SK-MEL-5 (cell line): ENCODE measurements at places on chromosomes 3 and 15. TPM values are rescaled to one million over a fixed set of nuclear protein-coding genes. Genes with fewer than 3 reads are reported as not detected.

Gene GABRR3
- total RNA-seq: not detected in 2 replicates

Gene SLC6A20
- total RNA-seq: not detected in 2 replicates

Gene CHST2
- total RNA-seq: 3.6 and 4.3 TPM in 2 replicates

DNA sequence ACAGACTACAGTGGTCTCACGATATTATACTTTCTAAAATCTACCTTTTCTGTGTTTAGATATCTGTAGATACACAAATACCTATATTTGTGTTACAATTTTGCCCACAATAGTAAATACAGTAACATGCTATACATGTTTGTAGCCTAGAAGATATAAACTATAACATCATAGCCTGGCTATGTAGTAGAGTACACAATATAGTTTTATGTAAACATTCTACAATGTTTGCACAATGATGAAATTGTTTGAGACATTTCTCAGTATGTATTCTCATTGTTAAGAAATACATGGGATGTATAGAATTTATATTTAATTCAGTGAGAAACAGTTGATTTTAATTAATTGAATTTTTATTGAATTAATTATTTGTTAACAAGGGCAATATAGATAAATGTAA is 1367.0 kb downstream of the OTOL1 start:
- DNase-seq: no peak

Gene CCDC191
- total RNA-seq: 0.32 and 0.61 TPM in 2 replicates

DNA sequence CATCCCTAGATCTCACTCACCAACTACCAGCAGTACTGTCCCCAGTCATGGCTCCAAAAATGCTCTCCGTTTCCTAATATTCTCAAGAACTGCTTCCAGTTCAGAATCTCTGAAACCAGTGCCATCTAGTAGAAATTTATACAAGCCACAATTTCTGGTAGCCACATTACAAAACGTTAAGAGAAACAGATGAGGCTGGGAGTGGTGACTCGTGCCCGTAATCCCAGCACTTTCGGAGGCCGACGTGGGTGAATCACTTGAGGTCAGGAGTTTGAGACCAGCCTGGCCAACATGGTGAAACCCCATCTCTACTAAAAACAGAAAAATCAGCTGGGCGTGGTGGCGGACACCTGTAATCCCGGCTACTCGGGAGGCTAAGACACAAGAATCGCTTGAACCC is 78.4 kb upstream of the RAD18 start:
- DNase-seq: no peak

Gene MAP6D1
- 4.5 and 5.7 TPM in 2 replicates for total RNA-seq

GRCh38 chr15:45123397-45123796 is 6.3 kb downstream of the DUOXA1 start:
- no peak for DNase-seq

Gene GCNT3
- total RNA-seq: 0.48 and 0.59 TPM in 2 replicates

Gene STAC
- total RNA-seq: 2.2 TPM in 1 of 2 replicates, not detected in the other

Gene SLCO2A1
- not detected in 2 replicates for total RNA-seq

Gene SLC9C1
- total RNA-seq: 0.11 and 0.64 TPM in 2 replicates

DNA sequence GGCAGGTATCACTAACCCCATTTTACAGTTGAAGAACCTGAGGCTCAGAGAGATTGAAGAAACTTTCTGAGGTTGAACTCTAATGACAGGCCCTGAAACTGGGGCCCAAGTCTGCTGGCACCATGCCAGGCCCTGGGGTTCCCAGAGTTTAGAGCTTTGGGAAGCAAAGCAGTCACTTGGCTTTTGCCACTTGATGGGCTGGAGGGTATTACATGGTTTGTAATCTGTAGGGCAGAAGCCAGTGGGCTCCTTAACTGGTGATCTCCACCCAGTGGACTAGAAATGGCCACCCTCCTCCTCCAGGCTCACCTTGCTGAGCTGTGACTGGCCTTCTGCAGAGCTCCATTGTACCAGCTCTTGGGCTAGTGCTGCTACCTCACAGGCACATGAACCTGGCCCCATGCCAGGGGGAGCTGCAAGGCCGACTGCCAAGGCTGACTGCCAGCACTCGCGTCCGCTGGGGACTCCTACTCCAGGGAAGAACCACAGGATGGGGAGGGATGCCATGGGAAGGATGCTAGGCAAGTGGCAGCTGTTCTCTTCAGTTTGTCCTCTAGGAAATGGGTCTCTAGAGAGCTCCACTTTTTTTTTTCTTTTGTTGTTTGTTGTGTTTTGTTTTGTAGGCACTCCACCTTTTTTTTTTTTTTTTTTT is 104.8 kb downstream of the ETFA start:
- DNase-seq: peak; percentile 26

- DNase-seq: no peak
These were observed 85.0 kb upstream of the GALNT15 start for GRCh38 chr3:16089521-16089920.

- DNase-seq: no peak
These were observed 210.6 kb upstream of the CHRM5 start for GRCh38 chr15:33757516-33758232.

DNA sequence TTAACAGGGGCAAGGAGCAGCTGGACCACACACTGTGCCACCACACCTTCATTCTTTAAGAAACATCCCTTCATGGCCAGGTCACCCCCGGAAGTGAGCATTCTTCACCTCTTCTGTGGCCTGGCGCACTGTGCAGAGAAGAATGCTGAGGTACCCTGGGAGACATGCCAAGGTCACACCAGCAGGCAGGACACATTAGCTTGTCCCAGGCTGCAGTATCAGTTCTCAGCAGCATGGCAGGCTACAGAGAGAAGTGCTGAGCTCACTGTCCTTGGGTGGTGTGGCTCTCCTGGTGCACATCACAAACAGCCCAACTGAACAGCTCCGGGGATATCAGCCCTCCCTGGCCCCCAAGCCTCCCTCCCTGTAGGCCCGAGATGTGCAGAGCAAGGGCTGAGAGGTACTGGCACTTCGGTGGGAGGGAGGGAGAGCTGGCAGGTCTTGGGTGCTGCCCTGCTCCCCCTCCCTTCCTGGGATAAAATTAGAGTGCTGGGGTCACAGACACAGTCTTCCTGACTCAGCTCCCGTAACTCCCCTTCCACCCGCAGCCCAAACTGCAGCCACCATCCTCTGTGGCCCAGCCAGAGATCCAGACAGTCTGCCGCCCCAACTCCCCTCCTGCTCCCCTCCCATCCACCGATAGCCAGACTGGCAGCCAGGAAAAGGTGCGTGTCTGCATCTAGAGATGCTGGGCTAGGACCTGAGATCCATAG is 13.4 kb downstream of the SEMA7A start:
- DNase-seq: no peak

Gene TMEM207
- 0.19 and 0.21 TPM in 2 replicates for total RNA-seq

DNA sequence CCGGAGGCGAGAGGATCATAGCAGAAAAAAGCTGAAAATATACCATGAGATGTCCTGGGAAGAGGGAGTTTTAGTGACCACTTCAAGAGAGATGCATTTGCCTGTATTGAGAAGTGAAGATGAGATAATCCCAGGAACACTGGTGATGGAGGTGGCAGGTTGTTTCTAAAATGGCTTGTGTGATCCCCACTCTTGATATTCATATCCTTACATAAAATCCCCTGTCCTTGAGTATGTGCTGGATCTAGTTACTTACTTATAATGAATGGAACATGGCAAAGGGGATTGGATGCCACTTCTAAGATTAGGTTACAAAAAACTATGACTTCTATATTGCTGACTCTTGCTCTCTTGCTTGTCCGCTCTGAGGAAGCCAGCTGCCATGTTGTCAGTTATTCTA is 22.1 kb downstream of the HDGFL3 start:
- no peak for DNase-seq

Gene PLIN1
- not detected in 2 replicates for total RNA-seq

Gene TRIM69
- 10.9 and 13.5 TPM in 2 replicates for total RNA-seq

Gene TMCO5A
- total RNA-seq: not detected in 2 replicates

Gene LRTM1
- total RNA-seq: not detected in 2 replicates

DNA sequence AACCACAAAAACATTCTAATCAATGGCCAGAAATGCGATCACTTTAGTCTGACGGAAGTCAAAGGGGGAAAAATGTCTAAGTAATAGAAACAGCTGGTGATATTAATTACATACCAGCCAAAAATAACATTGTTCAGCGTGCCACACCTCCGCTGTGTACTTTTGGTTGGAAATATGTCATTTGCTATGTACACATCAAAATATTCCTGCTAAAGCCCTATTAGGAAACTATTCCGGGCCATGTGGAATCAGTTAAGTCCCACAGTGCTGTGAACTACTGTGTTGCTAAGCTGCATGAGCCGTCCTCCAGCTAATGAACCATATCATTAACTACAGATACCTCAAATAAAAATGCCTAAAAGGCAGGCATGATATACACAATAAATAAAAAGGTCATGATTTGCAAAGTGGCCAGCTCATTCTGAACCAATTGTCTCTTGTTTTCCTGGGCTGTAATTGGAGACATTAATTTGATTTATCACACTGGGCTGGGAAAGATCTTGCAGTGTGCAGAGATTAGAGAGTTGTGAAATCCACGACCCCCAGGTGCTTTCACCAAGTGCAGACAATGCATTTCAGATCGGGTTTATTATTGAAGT is 200.5 kb upstream of the LRTM1 start:
- DNase-seq: no peak

GRCh38 chr15:91133511-91133910 is 33.5 kb downstream of the SV2B start:
- DNase-seq: no peak

Gene APBA2
- 21.0 and 24.6 TPM in 2 replicates for total RNA-seq

- DNase-seq: no peak
These were observed 66.2 kb upstream of the SLC6A1 start for GRCh38 chr3:10926256-10926810.

- DNase-seq: no peak
These were observed 134.9 kb downstream of the MBNL1 start for GRCh38 chr3:152403632-152404066.

Gene SLC6A6
- total RNA-seq: 9.4 and 10.2 TPM in 2 replicates

DNA sequence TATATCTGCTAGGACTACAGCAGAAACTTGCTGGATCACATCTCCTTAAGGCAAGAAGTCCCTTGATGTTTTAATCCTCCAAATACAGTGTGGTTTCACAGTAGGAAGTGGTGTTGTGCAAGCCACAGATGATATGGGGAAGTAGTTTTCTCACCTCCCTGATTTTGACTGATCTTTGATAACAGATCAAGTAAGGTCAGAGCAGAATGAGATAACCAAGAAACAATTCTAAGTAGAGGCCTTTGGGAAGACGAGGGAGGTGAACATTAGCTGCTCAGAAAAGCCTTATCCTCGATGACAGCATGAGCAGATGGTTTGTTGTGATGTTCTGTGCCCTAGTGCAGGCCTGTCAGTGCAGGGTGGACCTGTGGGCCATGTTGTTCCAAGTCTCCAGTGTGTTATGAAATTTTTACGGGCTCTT is 61.3 kb downstream of the RIOX2 start:
- no peak for DNase-seq

DNA sequence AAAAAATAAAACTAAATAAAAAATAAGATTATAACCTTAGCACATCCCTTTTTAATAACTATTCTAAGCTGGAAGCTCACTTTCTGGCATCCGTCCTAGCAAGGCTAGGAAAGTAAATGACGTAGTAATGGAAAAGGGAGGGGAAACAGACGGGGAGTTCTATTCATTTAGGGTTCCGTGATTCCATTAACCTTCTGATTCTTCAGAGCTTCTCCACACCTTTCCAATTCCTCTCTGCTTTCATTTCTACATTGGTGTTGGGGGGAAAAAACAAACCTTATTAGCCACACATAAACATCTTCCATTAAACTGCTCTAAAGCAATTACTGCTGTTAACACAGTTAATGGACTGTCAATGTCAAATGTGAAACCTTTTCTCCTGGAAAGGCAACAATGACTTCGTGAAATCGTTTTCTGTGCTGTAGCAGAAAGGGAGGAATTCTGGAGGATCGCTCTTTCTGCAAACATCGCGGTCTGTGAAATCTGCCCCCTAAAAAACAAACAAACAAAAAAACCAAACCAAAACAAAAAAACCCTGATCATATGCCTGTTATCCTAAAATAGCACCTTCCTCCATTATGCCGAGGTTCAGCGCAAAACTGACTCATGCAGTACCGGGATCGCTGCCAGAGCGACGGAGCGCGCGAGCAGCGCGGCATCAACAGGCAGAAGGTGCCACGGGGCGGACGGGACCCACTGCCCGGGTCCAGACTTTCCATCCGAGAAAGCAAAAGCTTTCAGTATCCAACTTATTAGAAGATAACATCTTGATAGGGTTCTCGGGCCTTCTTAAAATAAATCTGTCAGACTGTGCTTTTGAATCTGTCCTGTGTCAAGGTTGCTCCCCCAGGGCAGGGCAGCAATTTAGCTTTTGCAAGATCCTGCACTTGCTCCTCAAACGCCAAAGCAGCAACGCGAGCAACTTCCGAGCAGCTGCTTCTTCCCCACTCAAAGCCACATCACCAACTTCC is 156.2 kb downstream of the FGF12 start:
- DNase-seq: no peak

Gene CHDH
- 0.03 TPM in 1 of 2 replicates, not detected in the other for total RNA-seq

DNA sequence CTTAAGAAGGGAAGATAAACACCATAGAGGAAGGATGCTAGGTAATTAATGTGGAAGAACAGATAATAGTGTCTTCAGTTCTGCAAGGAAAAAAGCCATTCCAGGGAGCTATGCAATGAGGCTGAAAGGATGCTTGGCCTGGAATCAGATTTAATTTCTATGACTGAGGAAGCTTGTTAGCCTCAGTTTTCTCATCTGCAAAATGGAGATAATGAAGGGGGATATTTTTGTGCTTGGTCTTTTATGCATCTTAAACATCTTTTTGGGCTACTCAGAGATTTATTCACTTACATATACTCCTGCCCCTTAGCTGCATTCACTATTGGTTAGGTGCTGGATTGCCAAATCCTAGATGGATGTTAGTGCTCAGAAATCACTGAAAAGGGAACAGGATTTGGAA is 16.7 kb downstream of the DNAJB11 start:
- no peak for DNase-seq

DNA sequence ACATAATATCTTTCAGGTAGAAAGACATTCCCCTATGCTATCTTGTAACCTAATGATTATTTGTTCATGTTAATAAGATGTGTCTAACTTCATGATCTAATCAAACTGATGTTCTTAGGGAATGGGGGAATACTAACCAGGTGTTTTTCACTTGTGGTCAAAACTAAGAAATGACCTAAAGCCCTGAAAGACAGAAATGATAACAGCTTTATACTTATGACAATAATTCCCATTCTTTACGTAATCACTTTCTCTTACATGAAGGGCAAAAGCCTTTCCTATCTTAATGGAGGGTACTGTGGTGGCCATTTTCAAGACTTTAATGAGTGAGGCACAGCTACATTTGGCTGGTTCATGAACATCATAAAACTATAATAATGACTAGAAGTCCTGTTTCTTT is 33.9 kb upstream of the MEIS2 start:
- no peak for DNase-seq
